ENCODE measurements at places on chromosomes 2 and 18.

- no peak for DNase-seq
These were observed 34.8 kb downstream of the ADNP2 start for GRCh38 chr18:80143881-80144280.

GRCh38 chr2:13758412-13758811, 874.1 kb upstream of the LRATD1 start:
- DNase-seq, result no peak

GRCh38 chr2:218229239-218229638, 12.2 kb downstream of the ARPC2 start:
- DNase-seq, result no peak

- peak; percentile 21 for DNase-seq
These were observed 652 bp downstream of the PPM1B start for GRCh38 chr2:44169155-44169898.

- DNase-seq, result peak; percentile 55
These were observed 647 bp downstream of the PSME4 start for GRCh38 chr2:53969968-53970723.

GRCh38 chr2:145299368-145299767, 779.4 kb upstream of the ZEB2 start:
- no peak for DNase-seq

- no peak for DNase-seq
These were observed 120.0 kb downstream of the EPHA4 start for GRCh38 chr2:221451862-221452788.

DNA sequence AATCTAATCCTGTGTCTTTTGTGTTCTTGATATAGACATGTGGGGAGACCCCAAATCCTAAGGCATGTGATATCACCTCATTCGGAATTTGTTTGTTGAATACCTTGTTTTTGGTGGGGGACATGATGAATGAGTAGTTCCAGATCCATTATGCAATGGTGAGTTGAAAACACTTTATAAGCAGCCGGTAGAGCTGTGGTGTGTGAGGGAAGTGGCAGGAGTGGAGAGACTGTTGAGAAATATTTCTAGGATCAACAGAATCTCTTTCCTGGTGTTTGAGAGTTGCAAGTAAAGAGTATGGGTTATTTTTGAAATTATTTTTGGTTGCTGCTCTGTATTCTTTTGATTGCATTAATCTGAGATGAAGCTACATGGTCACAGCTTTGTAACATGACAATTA, 34.4 kb downstream of the LHCGR start:
- DNase-seq, result no peak

DNA sequence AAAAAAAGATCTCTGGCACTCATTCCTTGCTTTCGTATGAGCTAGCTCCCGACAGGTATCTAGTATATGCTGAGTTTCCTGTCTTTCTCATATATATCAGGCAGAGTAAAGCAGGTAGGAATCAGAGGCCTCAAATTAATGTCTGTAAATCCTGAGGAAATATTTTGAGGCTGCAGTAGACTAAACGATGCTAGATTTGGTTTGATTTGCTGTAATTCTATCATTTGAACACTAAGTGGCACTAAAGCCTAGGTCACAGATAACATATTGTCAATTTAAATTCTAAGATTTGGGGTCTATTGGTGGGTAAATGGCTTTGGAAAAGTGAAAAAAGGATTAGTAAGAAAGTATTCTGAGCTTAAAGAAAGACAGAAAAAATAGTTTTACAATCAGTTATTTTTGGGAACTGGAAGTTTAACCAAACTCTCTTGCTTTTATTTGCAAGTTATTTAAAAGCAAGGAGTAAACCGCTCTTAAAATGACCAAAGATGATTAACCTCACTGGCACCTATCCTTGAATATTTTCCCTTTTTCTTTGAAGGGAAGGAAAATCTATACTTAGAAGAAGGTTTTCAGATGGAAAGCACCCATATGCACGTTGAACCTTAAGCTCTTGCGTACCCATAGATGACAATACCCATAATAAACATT, 37.6 kb upstream of the SLC4A10 start:
- no peak for DNase-seq

GRCh38 chr2:73043929-73044832, 27.3 kb downstream of the SFXN5 start:
- DNase-seq, result peak; percentile 68

GRCh38 chr2:133497270-133497893, 70.9 kb downstream of the NCKAP5 start:
- DNase-seq, result no peak

GRCh38 chr2:133667085-133667484, 98.8 kb upstream of the NCKAP5 start:
- DNase-seq, result no peak

DNA sequence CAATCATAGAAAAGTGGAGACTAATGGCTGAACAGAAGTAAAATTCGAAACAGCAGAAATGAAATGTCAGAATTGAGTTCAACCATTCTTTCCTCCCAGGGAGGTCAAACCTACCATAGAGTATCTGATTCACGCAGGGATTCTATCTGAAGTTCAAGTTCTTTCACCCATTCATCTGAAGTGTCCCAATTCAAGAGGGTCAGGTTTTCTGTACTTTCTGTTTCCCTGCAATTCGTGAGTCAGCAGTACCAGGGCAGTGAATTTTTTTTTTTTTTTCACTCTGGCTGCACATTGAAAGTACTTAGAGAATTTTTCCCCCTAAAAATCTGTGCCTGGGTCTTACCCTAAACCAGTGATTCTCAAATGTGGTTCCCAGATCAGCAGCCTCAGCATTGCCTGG, 40.9 kb upstream of the CCDC88A start:
- DNase-seq, result no peak

DNA sequence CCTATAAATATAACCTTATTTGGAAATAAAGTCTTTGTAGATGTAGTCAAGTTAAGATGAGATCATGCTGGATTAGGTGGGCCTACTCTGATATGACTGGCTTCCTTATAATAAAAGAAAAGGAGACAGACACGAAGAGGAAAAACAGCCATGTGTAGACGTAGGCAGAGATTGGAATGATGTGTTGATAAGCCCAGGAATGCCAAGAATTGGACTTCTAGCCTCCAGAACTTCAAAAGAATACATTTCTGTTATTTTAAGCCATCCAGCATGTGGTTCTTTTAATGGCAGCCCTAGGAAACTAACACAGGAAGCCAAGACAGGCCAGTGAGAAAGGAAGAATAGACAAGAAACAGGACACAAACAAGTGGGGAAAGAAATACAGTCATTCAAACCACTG, 68.6 kb downstream of the NYAP2 start:
- no peak for DNase-seq

- no peak for DNase-seq
These were observed 95.3 kb downstream of the PIGN start for GRCh38 chr18:62091487-62092120.

- peak; percentile 87 for DNase-seq
These were observed 67.3 kb upstream of the SPOPL start for GRCh38 chr2:138433995-138434951.

GRCh38 chr2:109694190-109694589, 80.0 kb downstream of the SOWAHC start:
- no peak for DNase-seq

DNA sequence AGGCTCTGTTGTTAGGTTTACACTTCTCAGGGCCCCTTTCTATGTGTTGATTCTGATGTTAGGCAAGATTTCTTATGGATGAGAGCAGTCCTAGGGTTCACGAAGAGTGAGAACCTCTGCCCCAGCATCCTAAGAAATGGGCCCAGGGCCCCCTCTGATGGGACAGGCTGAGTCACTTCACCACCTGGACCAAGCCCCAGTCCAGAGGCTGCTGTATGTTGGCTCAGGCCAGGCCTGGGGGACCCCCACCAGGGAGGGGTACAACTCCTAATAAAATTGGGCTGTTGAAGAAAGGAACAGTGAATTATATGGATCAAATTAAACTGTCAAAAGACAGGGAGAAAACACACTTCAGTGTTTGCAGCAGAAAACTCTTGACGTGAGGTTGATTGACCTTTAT, 365.9 kb upstream of the HS6ST1 start:
- no peak for DNase-seq

DNA sequence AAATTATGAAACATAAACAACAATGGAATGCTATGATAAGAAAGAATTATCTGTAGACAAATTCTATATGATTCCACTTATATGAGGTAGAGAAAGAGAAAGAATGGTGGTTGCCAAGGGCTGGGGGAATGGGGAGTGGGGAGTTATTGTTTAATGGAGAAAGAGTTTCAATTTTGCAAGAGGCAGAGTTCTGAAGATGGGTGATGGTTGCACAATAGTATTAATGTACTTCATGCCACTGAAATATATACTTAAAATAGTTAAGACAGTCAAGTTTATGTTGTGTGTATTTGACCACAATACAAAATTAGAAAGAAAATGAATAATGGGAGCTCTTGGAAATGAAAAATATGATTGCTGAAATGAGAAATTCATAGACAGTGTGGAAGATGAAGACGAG, 22.6 kb upstream of the FAM117B start:
- DNase-seq, result no peak

- no peak for DNase-seq
These were observed 239.8 kb downstream of the CALCRL start for GRCh38 chr2:187208199-187208785.

GRCh38 chr2:223580951-223581350, 21.2 kb downstream of the SCG2 start:
- DNase-seq, result no peak

- DNase-seq, result no peak
These were observed 211.1 kb downstream of the DSEL start for GRCh38 chr18:67305466-67305865.

- DNase-seq, result no peak
These were observed 172.0 kb upstream of the SIX3 start for GRCh38 chr2:44769349-44770011.

GRCh38 chr2:71532327-71532726, 79.0 kb downstream of the DYSF start:
- DNase-seq, result no peak

GRCh38 chr18:68220458-68220857, 494.4 kb downstream of the TMX3 start:
- DNase-seq, result no peak

- no peak for DNase-seq
These were observed 42.3 kb upstream of the STAT1 start for GRCh38 chr2:191056228-191056627.

GRCh38 chr18:26453386-26453901, 94.9 kb downstream of the KCTD1 start:
- DNase-seq, result no peak

DNA sequence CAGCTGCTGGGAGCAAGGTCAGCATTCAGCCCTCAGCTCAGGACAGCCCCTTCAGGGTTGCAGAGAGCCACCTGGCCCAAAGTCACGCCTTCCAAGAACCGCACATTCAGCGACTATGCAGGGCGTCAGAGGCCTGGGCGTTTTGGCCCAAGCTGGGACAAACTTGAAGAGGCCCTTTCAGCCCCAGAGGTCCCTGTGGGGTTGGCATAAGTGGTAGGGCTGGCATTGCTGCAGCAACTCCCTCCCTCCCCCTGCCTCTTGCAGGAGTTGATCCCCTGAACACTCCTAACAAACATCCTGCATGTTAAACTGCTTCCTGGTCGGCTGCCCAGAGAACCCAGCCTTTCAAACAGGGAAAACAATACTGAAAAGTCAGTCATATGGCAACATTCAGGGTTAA, 192.9 kb upstream of the SMAD2 start:
- peak; percentile 70 for DNase-seq

- no peak for DNase-seq
These were observed 25.5 kb upstream of the VIT start for GRCh38 chr2:36670881-36671595.

DNA sequence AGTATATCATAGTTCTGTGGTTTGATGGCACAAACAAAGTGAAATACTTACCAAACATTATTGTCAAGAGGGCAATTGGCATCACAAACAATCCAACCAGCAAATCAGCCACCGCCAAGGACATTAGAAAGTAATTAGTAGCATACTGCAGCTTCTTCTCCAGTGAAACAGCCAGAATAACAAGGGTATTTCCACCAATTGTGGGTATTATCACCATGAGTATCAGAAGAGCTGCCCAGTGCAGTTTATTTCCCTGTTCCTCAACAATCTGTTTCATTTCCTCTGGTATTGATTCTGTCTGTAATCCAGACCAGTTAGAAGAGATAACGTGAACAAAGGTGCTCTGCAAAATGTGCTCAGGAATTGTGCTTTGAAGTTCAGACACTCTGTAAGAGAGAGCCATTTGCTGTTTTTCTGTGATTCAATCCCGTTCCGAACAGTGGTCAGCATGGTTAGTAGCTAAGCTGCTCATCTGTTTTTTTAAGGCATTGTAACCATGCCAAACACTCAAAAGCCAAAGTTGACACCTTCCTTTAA, 1.4 kb downstream of the HTR2B start:
- DNase-seq, result no peak

DNA sequence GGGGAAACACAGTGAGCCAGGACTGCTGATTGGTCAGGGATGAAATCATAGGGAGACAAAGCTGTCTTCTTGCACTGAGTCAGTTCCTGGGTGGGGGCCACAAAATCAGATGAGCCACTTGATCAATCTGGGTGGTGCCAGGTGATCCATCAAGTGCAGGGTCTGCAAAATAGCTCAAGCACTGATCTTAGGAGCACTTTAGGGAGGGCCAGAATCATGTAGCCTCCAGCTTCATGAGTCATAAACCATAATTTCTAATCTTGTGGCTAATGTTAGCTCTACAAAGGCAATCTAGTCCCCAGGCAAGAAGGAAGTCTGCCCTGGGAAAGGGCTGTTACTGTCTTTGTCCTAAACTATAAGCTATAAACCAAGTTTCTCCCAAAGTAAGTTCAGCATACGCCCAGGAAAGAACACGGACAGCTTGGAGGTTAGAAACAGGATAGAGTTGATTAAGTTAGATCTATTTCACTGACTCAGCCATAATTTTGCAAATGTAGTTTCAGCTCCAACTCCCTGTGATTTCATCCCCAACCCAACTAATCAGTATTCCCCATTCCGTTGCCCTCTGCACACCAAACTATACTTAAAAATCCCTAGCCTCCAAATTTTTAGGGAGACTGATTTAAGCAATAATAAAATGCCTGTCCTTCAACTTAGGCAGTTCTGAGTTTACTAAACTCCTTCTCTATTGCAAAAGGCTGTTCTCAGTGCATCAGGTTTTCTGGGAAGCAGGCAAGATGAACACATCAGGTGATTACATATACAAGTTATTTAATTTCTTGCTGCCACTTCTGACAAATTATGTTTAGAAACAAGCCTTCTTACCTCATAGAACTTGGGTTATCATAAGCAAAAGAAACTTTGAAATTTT, 226.9 kb upstream of the SPOPL start:
- DNase-seq, result no peak

DNA sequence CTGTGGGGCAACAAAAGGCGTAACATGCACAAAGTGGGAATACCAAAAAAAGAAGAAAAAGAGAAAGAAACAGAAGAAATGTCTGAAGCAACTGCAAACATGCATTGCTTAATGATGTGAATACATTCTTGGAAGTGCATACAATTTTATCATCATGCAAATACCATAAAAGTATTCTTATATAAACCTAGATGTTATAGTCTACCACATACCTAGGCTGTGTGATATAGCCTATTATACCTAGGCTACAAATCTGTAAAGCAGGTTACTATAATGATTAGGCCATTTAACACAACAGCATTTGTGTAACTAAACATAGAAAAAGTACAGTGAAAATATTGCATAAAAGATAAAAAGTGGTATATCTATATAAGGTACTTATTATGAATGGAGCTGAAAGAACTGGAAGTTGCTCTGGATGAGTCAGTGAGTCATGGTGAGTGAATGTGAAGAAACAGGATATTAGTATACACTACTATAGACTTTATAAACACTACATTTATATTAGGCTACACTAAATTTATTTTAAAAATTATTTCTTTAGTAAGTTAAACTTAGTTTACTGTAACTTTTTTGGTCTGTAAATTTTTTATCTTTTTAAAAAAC, 319.4 kb upstream of the KCNH7 start:
- no peak for DNase-seq

GRCh38 chr2:68806511-68807109, 64.6 kb downstream of the BMP10 start:
- DNase-seq, result no peak

- DNase-seq, result no peak
These were observed 17.1 kb upstream of the THADA start for GRCh38 chr2:43612944-43613343.

All from DMS79 treated with DMSO at 0.1 percent for 48 hours (cell line).